ENCODE measurements at places on chromosomes 1 and 21.

- no peak for DNase-seq
These were observed 108.6 kb downstream of the GPATCH2 start for GRCh38 chr1:217522277-217522676.

GRCh38 chr1:89603651-89604413, 29.1 kb upstream of the LRRC8C start:
- DNase-seq: no peak

- DNase-seq: no peak
These were observed 88.5 kb upstream of the NFASC start for GRCh38 chr1:204782118-204782700.

- DNase-seq: no peak
These were observed 69.7 kb upstream of the COL6A1 start for GRCh38 chr21:45911806-45912325.

Measured in transverse colon (tissue), 4 donors.